ENCODE measurements at places on chromosomes 4 and X.

- DNase-seq = no peak
Measured at GRCh38 chrX:54484666-54485065, 11.4 kb downstream of the FGD1 start.

- DNase-seq = no peak
Measured at GRCh38 chrX:84729408-84729807, 227.2 kb upstream of the HDX start.

GRCh38 chrX:150196285-150196684 is 166.8 kb upstream of the MAMLD1 start:
- DNase-seq = no peak

GRCh38 chr4:109967798-109968520 is 55.3 kb downstream of the EGF start:
- DNase-seq = no peak

- DNase-seq = no peak
Measured at GRCh38 chr4:46211406-46211805, 87.6 kb upstream of the GABRG1 start.

- no peak for DNase-seq
Measured at GRCh38 chrX:87518504-87518903, 902 bp downstream of the KLHL4 start.

GRCh38 chr4:148296498-148296897 is 145.7 kb downstream of the NR3C2 start:
- no peak for DNase-seq

GRCh38 chrX:1700757-1701156 is 85.9 kb downstream of the ASMT start:
- no peak for DNase-seq

- no peak for DNase-seq
Measured at GRCh38 chrX:141175786-141176185, 1.1 kb downstream of the LDOC1 start.

DNA sequence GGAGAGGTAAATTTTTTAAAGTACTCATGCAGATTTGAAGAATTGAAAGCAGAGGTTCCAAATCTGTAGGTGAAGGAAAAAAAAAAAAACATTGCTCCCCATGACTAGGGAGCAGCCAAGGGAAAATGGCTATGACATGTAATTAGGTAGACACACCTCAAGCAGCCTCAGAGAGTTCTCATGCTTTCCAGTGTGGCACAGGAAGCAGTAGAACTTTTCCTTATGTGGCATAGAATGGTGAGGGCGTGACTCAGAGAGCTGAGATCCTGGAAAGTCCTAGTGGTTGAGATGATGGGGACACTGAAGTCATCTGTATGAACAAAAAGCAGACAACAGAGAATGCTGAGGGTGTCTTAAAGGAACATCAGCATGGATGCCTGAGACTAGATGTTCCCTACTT is 148.6 kb upstream of the NWD2 start:
- DNase-seq = no peak

DNA sequence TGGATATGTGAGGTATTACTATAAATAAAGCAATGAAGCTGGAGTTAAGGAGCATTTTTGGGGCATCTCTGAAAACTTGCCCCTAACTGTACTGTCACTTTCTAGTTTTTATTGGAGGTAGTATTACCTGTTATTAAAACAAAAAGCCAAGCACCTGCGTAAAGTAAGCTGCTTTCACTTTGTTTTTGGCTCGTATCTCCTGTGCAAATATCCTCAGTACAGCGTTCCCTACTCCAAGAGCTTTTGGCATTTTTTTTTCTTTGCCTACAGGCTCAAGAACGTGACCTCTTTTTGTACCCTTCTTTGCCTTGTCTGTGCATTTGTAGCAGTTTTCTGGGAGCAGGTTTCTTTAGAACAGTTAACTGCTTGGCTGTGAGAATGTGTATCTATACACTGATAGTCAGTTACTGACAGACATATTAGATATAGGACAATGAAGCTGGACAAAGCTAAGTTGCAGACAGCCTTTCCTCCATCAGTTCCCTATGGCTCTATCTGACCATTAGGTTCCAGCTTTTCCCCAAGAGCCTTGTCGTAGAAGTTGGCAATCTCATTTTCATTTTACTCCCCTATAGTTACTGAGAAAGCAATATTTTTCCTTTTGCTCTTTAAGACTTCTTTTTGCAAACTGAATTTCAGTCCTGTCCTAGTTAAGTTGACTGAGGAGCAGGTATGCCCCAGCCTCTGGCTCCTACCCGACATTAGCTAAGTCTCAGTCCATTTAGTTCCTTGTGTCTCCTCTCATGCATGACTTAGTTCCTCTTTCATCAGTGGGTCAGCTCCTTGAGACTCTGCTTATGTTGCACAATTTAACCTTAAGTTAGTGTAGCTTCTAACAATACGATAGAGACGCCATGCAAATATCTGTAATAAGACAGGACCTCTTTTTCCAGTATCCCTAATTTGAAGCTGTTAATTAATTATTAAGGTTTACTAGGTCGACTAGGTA is 71.5 kb upstream of the HPRT1 start:
- DNase-seq = peak; percentile 58

GRCh38 chr4:26937567-26937966 is 76.9 kb downstream of the STIM2 start:
- no peak for DNase-seq

DNA sequence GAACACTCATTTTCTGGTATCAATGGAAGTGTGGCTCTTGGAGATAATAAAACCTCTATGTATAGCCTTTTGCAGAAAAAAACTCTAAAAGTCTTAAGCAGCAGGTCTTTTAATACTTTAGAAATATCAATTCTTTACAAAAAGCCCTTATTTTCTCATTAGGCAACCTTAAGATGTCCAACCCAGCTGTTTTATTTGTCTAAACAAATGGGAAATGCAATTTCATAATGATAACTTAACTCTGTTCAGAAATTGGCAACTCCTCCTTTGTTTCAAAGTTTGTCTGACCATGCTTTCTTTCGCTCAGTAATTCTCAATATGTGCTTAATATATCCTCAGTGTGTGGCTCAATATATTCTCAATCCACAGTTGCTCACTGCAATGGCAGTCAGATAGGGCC is 196.5 kb upstream of the VEGFC start:
- no peak for DNase-seq

DNA sequence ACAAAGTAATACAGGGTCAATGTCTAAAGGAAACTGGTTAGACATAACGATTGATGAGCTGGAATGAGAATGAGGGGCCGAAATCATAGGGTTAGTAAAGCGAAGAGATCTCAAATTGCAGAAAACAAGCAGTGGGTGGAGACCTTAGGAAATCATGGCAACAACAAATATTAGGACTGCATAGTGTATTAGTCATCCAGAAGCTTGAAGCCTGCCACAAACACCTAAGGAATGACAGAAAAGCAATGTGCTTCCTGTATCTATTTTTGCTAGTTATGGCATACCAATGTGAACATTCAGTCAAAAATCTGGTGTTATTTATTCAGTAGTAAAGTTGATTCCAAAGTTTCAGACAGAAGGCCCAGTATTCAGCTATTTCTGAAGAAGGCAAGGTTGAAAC is 410.9 kb upstream of the CT83 start:
- no peak for DNase-seq

GRCh38 chrX:119266364-119266995 is 30.4 kb downstream of the PGRMC1 start:
- no peak for DNase-seq

GRCh38 chr4:41517121-41517520 is 20.8 kb upstream of the LIMCH1 start:
- DNase-seq = no peak

GRCh38 chr4:75963558-75963957 is 22.7 kb upstream of the NAAA start:
- DNase-seq = no peak

DNA sequence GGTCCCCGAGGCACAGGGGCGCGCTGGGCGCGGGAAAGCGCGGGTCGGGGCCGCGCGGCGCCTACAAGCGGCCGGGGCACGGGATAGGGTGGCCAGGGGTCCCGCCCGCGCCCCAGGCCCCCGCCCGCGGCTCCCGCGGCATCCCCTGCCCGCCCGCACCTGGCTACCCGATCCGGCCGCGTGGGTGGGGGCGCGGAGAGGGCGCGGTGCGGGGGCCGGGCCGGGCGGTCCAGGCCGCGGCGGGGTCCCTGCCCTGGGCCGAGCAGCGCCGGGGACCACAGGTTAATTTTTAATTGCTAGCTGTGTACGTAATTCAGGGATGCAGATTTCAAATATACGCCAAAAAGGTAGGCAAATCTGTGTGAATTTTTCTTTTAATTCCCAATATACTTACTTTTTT is 44.3 kb upstream of the FAM47C start:
- no peak for DNase-seq

DNA sequence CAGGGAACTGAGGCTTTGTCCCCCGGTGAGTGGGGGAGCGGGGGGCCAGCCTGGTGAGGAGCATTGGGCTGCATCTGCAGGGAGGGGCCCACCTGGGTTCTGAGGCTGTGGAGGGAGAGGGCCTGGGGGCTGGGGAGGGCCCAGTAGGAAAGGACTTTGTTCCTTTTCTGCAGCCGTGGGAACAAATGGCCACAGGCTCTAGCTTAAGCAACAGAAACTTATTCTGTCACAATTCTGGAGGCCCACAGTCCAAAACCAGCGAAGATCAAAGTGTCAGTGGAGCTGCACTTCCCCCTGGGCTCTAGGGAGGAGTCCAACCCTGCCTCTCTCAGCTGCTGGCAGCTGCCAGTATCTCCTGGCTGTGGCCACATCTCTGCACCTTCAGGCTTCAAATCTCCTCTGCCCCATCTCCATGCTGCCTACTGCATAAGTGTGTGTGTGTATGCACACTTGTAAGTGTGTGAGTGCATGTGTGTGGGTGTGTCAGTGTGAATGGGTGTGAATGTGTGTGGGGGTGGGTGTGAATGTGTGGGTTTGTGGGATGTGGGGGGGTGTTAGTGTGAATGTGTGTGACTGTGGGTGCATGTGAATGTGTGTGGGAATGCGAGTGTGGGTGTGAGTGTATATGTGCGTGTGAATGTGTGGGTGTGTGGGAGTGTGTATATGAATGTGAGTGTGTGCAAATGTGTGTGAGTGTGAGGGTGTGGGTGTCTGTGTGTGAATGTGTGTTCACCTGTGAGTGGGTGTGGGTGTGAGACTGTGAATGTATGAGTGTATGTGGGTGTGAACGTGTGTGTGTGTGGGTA is 204.5 kb upstream of the PSAPL1 start:
- peak; percentile 78 for DNase-seq

DNA sequence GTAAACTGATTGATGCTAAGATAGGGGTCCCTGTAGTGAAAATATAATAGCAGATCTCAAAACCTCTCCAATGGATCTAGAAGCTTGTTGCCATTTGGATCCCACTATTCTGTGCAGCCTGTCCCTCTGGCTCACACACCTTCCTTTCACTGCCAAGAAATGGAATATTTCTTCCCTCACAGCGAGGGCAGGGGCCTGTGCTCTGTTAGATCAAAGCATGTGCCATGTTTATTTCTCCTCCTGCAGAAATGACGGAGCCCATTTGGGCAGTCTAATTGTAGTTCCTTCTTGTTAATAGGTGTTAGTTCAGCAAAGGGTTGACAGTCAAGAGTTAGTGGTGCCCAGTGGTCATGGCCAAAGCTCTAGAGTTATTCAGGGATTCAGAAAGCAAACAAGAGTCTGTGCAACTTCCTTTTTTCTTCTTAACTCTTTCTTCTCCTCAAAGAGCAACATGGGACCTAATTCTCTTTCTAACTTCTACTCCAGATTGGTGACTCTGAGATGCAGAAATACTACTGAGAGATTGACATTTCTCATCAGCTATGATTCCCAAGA is 106.8 kb downstream of the STOX2 start:
- DNase-seq = no peak

GRCh38 chr4:155526452-155527169 is 140.0 kb upstream of the GUCY1A1 start:
- DNase-seq = no peak

DNA sequence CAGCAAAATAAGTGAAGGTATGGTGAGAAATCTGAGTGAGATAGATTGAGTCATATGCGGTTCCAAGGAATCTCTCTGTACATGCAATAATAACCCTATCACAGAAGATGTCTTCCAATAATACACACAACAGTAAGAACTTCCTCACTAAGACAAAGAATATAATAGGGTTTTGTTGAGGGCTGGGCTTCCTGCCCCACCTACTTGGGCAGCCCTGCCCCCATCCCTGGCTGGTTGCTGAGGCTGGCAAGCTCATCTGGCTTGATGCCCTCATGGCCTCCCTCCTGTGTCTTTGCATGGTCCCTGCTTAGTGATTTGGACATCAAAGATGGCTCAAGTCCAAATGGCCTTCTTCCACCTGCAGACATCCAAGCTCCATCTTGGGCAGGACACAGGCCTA is 2.7 kb downstream of the GEMIN8 start:
- DNase-seq = no peak

GRCh38 chr4:946103-946450 is 13.8 kb downstream of the TMEM175 start:
- DNase-seq = no peak

- no peak for DNase-seq
Measured at GRCh38 chrX:102835504-102836146, 101.4 kb upstream of the RAB40AL start.

DNA sequence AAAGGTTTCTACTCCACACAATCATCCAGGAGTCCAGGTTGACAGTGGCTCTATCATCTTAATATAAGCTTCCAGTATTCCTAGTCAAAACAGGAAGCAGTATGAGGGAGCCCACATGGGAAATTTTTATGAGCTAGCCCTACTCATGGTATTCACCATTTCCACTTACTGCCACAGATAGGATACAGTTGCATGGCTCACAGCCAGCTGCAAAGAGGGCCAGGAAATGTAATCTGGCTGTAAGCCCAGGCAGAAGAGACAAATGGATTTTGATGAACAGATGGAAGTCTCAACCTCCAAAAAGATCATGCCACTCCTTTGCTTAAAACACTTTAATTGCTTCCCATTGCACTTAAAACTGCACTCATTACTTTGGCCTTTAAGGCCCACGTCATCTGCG is 150.6 kb downstream of the ADAMTS3 start:
- DNase-seq = no peak

- DNase-seq = no peak
Measured at GRCh38 chr4:4333265-4333706, 43.2 kb downstream of the ZBTB49 start.

- DNase-seq = no peak
Measured at GRCh38 chrX:17594693-17595092, 142.6 kb upstream of the SCML1 start.

GRCh38 chrX:37367946-37368345 is 18.8 kb downstream of the PRRG1 start:
- DNase-seq = no peak

GRCh38 chrX:118215346-118215745 is 98.7 kb upstream of the KLHL13 start:
- no peak for DNase-seq

Data from HL-60 (cell line).